Hepatocyte (in vitro differentiated cells): ENCODE measurements at places on chromosomes 3 and 15. TPM values are rescaled to one million over a fixed set of nuclear protein-coding genes. Genes with fewer than 3 reads are reported as not detected.

Gene FBXO40
- not detected in 2 replicates for total RNA-seq

Gene PLA2G4F
- 0.96 and 1.1 TPM in 2 replicates for total RNA-seq

DNA sequence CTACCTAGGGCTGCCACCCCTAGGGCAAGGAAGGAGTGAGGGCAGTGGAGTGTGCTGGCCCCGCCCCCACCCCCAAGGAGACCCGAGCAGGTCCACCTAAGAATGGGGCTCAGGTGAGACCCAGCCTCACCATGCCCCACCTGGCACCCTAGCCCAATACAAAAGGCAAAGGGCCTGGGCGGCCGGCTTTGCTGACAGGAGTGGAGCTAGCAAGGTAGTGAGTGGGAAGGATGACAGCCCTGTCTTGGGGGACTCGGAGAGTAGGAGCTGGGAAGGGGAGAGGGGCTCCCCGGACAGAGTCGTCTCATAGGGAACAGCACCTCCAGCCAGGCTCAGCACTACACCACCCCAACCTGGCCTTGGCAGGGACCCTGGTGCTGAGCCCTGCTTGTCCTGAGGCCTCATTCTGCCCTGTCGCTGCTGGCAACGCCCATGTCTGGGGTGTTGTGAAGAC is 12.1 kb downstream of the C15orf39 start:
- DNase-seq, result no peak
- no peaks in the 10 kb centered on the region for H3K4me1 ChIP-seq
- no peak overlapping the region for H3K4me3 ChIP-seq
- no peaks in the 10 kb centered on the region for H3K36me3 ChIP-seq
- no peak overlapping the region for H3K27ac ChIP-seq

- H3K36me3 ChIP-seq, result no peaks in the 10 kb centered on the region
- DNase-seq, result no peak
- no peaks in the 10 kb centered on the region for H3K27me3 ChIP-seq
- H3K4me1 ChIP-seq, result no peaks in the 10 kb centered on the region
Measured at GRCh38 chr3:20539666-20540065, 353.7 kb upstream of the SGO1 start.

Gene GRK7
- total RNA-seq, result 0.07 TPM in 1 of 2 replicates, not detected in the other

DNA sequence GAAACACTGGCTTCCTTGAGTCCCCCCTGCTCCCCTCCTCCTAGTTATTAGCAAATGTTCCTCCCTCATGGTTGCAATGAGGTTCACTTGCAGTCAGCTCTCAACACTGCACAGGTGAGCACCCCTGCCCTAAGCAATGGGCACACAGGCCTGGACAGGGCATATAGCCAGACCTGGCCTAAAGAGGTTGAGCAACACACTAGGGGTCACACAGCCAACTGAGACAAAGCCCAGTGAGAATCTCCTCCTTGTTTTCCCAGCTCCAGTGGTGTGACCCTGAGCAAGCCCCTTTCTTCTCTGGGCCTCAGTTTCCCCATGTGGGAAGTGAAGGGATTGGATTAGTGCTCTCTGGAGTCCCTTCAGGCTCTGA is 49.9 kb downstream of the ATP2B2 start:
- H3K27ac ChIP-seq, result no peak overlapping the region
- peaks cover 9% of the 10 kb centered on the region for H3K27me3 ChIP-seq
- DNase-seq, result no peak
- no peaks in the 10 kb centered on the region for H3K36me3 ChIP-seq

Gene POU1F1
- total RNA-seq, result not detected in 2 replicates

Gene CADM2
- 6.2 and 7.8 TPM in 2 replicates for total RNA-seq
